ENCODE measurements at places on chromosomes 1 and 21.

GRCh38 chr1:72693376-72693775 is 411.0 kb upstream of the NEGR1 start:
- no peak for DNase-seq

GRCh38 chr1:221865808-221866207 is 123.9 kb upstream of the DUSP10 start:
- no peak for DNase-seq

DNA sequence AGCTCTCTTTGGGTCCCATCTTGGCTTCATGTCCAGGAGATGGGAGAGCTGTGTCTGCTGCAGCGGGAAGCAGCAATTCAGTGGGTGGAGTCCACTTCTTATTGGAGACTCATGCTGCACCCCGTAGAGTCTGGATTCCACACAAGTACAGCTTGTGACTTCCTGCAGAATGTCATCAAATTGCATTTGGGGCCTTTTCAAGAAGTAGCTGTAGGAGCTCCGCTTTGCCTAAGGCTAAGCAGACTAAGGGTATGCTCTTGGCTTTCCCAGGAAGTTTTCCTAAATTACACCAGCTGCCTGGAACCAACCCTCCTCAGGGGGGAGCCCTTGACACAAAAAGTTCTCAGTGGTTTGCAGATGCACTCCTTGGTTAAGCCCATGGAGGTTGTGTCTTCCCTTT is 5.7 kb upstream of the MOB3C start:
- DNase-seq = no peak

- no peak for DNase-seq
Observed at GRCh38 chr1:178945763-178946266, 74.9 kb upstream of the ANGPTL1 start.

DNA sequence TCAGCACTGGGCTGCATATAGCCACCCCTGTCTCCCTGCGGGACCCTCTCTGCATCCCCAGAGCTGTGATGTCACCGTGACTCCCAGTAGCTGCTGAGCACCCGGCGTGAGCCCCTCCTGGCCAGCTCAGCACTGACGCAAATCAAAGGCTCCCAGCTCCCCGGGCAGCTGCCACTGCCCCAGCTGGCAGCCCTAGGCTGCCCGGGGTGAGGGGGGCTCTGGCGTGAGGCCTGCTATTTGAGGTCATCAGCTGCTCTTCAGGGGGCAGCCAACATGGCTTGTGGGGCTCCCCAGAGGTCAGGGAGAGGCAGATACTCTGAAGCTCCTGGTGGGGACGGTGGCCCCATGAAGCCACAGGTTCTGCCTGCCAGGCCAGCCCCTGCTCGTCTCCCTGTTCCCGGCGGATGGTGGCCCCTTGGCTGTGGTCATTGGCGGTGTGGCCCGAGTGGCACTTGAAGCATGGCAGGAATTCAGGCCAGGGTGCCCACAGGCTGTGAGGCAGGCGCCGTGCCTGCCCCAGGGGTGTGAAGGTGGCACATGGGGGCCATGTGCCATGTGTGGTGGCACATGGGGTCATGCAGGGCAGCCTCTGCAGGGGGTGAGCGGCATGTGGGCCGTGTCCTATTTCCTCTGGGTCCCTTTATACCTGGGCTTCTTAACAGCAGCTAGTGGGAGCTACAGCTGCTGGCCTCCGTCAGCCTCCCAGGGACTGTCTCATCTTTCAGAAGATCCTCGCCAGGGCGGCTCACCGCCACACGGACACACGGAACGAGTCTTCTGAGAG is 85.4 kb downstream of the SIK1 start:
- no peak for DNase-seq

GRCh38 chr1:40143891-40144575 is 17.2 kb upstream of the RLF start:
- DNase-seq = peak; percentile 46

- DNase-seq = no peak
Observed at GRCh38 chr1:26081267-26082019, 14.0 kb upstream of the TRIM63 start.

DNA sequence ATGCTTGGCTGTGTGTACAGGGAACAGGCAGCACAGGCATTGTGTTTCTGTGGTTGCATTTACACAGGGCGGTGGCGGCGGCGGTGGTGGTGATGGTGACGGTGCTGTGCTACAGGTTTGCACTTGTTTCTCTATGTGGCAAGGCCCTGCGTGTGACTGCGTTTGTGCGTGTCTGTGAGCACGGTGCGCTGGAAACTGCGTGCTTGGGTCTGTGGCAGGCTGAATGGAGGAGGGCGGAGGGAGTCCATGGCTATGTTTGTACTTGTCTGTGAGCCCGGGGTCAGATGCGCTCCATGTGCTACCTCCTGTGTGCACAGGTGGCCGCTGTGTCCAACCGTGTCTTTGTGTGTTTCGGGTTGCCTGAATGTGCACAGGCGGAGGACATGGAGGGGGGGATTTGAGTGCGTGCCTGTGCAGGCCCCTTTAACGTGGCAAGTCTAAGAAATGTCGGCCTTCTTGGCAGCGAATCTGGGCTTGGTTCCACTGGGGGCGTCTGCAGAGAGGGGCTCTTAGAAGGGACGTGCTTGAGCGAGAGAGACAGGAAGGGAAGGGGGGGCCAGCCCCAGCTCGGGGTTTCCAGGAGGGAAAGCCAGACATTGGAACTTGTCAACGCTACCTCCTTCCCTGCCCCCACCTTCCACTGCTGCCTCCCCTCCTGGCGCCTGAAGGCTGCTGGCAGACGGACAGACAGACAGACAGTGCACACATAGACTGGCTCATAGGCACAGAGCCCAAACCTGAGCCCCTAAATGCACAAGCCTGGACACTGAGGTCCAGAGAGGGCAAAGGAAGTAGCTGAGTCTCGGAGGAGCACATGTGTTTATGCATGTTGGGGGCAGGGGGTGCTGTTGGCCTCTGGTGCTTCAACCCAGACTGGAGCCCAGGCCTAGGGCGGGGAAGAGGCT is 32.7 kb upstream of the WASF2 start:
- DNase-seq = peak; percentile 60

DNA sequence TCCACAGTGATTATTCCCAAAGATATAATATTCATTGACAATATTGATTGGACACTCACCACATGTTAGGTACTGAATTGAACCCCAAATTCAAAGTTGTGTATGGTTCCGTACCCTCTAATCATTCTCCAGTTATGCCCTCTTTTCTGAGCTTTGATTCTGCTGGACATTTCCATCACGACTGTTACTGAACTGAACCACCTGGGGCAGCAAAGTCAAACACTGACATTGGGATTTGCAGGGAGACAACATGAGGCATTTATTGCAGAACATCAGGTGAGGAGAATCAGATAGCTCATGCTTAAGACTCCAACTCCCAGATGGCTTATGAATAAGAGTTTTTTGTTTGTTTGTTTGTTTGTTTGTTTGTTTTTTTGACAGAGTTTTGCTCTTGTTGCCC is 420.9 kb downstream of the DISC1 start:
- no peak for DNase-seq

- no peak for DNase-seq
Observed at GRCh38 chr1:214251354-214251753, 29.6 kb upstream of the SMYD2 start.

GRCh38 chr1:169586395-169587255 is at the start of gene F5:
TSS of gene F5 (minus strand) at chr1:169586481. CDS start at chr1:169586386, 95 bp downstream.
- DNase-seq = peak; percentile 75

Data from activated T-cell treated with anti-CD3 and anti-CD28 coated beads for 24 hours (primary cell).